ENCODE measurements at places on chromosomes 11 and 22.

DNA sequence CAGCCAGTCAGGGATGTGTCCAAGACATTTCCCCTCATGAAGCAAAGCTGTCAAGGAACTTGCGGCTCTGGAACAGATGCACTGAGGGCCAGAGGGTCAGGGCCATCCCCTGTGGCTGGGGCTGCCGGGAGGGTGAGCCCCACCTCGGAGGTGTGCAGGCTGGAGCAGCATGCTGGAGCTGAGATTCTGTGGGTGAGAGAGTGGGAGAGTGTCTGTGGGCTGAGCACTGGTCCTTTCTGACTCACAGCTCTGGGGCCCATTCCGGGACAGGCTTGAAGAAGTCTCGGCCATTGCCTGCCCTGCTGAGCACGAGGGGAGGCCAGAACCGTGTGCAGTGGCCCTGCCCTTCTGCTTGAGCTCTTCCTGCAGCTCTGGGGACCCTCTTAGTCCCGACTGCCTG is 2.1 kb downstream of the OMP start:
- DNase-seq = no peak

DNA sequence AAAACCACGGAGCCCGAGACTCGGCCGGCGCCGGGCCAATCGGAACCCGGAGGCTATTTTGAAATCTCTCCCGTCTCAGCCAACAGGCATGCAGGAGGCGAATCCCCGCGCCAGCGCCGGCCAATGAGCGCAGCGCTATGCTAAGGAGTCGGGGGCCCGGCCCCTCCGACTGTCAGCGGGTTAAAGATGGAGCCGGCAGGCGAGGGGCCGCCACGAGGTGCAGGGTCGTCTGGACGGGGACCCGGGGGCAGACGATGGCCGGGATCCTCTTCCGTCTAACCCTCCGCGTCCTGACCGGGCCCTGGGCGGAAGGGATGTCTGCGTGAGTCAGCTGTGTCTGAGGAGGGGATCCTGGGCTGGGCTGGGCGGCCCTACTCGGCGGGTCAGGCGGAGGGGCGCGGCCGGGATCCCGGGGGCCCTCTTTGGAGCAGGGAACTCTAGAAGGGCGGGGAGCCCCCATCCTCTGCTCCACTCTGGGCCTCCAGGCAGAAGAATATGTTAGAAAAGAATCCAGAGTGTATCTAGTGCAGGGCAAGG is 10.0 kb downstream of the SDF2L1 start:
- DNase-seq = peak; percentile 81

GRCh38 chr11:34348096-34348495 is 9.7 kb downstream of the ABTB2 start:
- no peak for DNase-seq

DNA sequence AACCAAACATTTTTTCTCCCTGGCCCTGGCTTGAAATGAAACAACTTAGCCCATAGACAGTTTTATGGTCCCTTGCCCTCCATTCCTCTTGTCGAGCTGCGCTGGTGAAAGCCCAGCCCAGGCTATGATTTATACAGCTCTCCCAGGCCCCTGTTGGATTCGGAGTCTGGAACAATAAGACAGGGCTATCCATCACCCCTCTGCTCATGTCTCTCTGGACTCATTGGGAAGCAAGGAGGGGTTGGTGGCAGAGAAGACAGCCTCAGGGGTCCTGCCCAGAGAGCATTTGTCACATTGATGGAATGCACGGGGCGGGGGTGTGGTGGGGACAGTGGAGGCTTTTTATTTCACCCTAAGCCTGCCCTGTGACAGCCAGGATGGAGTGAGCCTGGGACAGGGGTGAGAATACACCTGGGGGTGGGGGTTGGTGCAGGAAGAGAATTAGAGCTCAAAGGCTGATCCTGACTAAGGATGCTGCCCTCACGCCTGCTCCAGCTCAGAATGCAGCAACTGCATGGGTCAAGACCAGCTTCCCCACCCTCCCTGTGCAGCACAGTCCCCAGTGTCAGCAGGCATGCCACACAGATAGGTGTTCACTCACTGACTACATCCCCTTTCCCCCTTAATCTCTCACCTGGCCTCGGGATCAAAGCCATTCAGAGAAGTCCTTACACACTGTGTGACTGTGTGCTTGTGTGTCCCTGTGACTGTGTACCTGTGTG is 10.0 kb upstream of the PKNOX2 start:
- DNase-seq = no peak

- DNase-seq = peak; percentile 19
Measured at GRCh38 chr11:57426439-57426928, 437 bp downstream of the SLC43A3 start.

GRCh38 chr11:118290923-118291322 is 13.6 kb upstream of the CD3E start:
- peak; percentile 73 for DNase-seq

DNA sequence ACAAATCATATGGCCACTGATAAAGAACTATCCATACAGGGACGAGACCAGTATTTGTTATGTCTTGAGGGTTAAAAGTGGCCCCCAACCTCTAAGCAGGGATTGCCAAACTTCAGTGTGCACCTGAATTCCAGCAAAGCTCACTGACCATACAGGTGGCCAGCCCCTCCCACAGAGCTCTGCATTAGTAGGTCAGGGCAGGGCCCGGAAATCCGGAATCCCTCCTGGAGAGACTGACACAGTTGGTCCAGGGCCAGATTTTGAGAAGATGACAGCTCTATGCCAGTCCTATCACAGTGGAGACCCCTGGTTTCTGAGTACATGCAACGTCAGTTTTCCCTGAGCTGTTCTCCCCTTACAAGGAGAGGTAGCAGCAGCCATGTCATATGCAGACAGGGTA is 20.8 kb downstream of the VPS37C start:
- DNase-seq = no peak

- DNase-seq = no peak
Measured at GRCh38 chr11:25794804-25795203, 537.1 kb upstream of the ANO3 start.

- peak; percentile 35 for DNase-seq
Measured at GRCh38 chr11:70755410-70756158, 357.3 kb downstream of the CTTN start.

DNA sequence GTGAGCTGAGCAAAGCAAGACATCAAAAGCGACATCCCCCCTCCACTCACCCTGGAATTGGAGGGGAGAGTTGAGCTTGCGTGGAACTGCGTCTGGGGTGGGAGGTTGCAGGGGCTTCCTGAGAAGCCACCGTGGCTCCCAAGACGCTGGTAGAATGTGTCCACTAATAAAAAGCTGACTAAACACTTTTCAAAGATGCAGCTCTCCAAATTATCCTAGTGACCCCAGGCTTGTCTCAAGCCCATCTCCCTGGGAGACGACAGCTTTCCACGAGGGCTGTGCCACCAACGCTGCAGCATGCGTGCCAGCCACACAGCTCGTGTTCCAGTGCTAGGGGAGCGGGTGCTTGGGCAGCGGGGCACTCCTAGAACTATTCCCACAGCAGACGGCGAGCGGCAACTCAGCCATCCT is 6.3 kb upstream of the GAL start:
- DNase-seq = no peak

- DNase-seq = no peak
Measured at GRCh38 chr11:26348776-26349175, 16.8 kb downstream of the ANO3 start.

DNA sequence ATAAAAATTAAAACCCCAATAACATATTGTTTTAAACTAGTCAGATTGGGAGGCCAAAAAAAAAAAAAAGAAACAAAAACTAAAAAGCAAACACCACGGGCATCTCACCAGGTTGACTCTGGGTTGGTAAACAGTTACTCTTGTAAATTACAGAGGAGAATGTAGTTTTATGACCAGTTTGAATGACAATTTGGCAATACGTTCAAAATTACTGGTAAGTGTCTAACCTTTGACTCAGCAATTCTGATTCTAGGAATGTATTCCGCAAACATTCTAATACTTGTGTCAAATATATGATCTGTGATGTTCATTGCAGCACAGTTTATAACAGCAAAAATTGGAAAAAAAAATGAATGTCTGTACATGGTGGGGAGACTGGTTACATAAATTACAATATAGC is 1376.0 kb downstream of the TBC1D22A start:
- no peak for DNase-seq

DNA sequence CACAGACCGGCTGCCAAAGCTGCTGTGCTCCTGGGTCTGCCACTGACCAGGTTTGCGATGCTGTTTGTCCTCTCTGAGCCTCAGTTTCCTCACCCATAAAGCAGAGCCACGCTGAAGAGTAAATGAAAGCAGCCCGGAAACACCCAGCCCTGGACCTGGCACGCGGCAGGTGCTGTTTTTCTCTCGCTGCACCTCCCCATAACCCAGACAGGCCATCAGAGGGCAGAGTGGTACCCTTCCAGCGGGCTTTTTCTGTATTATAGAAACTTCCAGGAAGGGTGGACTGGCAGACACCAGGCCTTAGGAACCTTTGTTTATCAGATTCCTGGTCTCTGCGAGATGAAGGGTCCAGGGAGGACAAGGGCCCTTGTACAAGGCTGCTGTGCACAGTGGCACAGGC is 17.9 kb upstream of the FGF19 start:
- no peak for DNase-seq

Data from CD4-positive, alpha-beta T cell treated with Interleukin-21 for 1 hour (primary cell).